Hematopoietic multipotent progenitor cell treated with erythropoietin and hydrocortisone succinate and interleukin-3 and kit ligand, for 6 days (in vitro differentiated cells): ENCODE measurements at places on chromosomes 16 and 17.
A peak's percentile ranks its signal among the peaks of the same experiment; 100 is the strongest.

GRCh38 chr17:68328676-68329075 is 37.4 kb downstream of the ARSG start:
- no peak for DNase-seq

DNA sequence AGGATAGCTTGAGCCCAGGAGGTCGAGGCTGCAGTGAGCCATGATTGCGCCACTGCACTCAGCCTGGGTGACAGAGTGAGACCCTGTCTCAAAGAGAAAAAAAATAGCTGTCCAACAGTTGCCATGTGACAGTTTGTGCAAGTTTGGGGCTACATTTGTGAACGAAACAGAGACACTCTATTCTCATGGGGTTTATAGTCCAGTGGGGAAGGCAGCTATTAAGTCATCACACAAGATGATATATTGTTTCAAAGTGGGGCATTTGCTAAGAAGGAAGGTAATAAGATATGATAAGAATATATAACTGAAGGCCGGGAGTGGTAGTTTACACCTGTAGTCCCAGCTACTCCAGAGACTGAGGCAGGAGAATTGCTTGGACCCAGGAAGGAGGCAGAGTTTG is 73.3 kb downstream of the RBBP6 start:
- DNase-seq = no peak

DNA sequence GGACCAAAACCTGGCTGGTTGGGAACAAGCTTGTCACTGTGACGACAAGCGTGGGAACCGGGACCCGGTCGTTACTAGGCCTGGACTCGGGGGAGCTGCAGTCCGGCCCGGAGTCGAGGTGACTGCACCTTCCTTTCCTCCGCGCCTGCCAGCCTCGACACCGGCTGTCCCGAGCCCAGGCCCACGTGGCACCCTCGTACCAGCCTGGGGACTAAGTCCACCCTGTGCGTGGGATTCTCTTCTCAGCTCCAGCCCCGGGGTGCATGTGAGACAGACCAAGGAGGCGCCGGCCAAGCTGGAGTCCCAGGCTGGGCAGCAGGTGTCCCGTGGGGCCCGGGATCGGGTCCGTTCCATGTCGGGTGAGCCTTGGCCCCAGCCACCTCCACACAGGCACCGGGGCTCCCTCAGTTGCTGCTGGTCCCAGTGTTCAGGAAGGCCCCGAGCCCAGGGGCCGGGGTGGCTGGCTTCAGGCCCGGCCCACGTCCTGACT is 31.6 kb downstream of the TSC2 start:
- DNase-seq = no peak

- no peak for DNase-seq
Observed at GRCh38 chr17:7215136-7215638, 4.4 kb downstream of the DLG4 start.

DNA sequence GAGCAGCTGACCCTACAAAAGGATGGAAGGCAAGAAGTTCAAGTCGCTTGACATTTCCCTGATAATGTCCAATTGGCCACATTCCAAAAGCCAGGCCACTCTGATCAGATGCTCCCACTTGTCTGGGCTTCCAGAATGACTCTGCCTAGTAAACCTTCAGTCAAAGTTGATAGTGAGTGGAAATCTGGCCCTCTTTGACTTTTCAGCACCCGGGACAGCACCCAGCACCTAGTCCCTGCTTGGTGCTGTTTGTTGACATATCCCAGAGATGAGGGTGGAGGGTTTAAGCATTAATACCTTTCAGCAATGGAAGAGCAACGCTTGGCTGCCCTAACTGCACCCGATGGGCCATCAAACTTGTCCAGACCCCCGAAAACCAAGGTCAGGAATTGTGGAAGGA is 131.3 kb downstream of the AIPL1 start:
- DNase-seq = peak; percentile 54
